Glomerular endothelial cell (primary cell): ENCODE measurements at places on chromosomes 2 and 18. TPM values are rescaled to one million over a fixed set of nuclear protein-coding genes. Genes with fewer than 3 reads are reported as not detected.

The MFSD2B gene
- total RNA-seq = 0.53 TPM in 1 of 2 replicates, not detected in the other

The TMEM237 gene
- total RNA-seq = 18.6 and 21.3 TPM in 2 replicates

The PRSS56 gene
- total RNA-seq = not detected in 2 replicates

The ABCB11 gene
- total RNA-seq = 0.18 TPM in 1 of 2 replicates, not detected in the other

- DNase-seq = no peak
These were observed 44.5 kb downstream of the MYT1L start for GRCh38 chr2:2286592-2286991.

DNA sequence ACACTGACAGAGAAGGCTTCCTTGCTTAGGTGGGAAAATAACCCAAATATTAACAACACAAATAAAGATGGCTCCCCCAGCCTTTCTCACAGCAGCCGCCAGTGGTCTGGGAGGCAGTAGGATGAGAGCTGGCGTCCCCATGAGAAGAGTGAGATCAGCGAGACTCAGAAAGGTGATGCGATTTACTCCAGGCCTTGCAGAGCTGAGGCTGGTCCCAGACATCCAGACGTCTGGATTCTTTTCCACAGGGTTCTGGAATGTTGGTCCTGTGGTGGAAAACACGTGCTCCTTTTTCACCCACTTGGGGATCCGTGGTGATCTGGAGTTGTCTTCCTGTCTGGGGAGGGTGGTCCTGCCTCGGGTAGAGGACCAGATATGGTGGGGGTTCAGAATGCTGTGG lies 190.6 kb downstream of the CTIF start:
- DNase-seq = no peak

DNA sequence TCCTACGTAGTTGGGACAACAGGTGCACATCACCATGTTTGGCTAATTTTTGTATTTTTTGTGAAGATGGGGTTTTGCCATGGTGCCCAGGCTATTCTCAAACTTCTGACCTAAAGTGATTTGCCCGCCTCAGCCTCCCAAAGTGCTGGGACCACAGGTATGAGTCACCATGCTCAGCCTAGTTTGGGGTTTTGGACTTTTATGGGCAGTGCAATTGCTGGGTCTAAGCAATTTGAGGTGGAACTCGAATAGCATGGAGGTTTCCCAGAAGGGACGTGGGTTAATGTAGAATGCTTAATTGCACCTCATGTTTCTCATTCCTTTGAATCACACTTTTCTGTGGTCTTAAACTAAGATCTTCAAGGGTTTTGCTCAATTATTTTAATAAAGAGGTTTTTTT lies 102.3 kb upstream of the EPHA4 start:
- no peak for DNase-seq

- no peak for DNase-seq
These were observed 848.0 kb downstream of the RNF144A start for GRCh38 chr2:7765236-7765635.

DNA sequence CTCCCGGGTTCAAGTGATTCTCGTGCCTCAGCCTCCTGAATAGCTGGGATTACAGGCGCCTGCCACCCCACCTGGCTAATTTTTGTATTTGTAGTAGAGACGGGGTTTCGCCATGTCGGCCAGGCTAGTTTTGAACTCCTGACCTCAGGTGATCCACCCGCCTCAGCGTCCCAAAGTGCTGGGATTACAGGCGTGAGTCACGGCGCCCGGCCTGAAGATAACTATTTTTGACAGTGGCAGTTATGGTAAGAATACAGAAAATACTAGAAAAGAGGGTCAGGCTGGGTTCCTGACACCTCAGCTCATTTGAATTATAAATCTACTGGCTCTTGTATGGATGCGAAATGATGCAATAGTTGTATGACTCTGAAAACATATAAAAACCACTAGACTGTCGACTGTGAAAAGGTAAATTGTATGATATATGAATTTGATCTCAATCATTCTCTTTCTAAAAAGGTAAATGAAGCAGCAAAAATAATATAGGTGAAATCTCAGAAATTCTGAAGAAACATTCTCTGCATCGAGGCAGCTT lies 11.1 kb upstream of the DGKD start:
- DNase-seq = no peak

GRCh38 chr2:58535990-58536389 lies 294.9 kb upstream of the FANCL start:
- DNase-seq = no peak

DNA sequence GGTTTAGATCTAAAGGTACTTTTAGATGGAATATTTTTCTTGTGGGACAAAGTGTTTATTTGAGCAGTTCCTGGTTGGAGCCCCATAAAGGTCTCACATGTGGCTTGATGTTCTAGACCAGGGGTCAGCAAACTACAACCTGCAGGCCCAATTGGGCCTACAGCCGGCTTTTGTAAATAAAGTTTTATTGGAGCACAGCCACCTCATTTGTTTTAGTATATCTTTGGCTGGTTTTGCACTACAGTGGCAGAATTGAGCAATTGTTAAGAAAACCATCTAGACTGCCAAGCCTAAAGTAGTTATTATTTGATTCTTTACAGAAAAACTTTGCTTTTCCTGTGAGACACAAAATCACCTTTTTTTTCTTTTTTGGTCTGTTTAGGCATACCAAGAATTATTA lies 41.6 kb downstream of the NDC80 start:
- DNase-seq = no peak

GRCh38 chr2:105317937-105318336 lies 11.6 kb downstream of the TGFBRAP1 start:
- no peak for DNase-seq

DNA sequence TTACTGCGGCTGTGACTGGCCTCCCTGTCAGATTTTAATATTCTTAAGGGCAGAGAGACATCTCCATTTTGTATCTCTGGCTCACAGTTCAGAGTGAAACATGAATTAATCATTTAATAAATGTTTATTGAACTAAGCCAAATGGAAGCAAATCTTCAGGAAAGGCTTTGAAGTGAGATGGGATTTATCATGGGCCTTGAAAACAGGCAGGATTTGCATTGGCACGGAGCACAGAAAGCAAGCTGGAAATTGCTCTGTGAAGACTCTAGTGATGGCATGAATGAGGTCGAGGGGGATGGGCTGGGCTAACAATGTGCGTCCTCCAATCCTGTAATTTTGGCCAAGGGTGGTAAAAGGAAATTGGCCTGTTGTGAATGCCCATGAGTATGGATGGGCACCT lies 369.8 kb upstream of the SOX11 start:
- no peak for DNase-seq

DNA sequence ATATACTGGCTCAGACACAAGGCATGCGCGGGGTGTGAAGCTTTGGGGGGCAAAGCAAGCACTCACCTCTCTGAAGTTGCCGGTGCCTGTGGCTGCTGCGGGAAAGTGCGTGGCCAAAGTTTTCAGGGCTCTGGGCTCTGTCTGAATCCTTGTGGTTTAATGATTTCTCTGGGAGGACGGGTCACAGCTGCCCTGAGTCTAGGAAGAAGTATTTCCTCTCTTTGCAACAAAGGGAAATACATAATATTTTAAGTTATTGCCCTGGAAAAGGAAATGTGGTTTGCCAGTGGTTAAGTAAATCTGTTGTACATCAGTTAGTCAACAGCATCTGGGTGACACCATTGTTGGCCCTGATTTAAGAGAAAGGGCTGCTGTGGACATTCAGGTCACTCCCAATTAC lies 56.7 kb upstream of the ZDBF2 start:
- no peak for DNase-seq
